ENCODE measurements at places on chromosomes 12 and 14.

DNA sequence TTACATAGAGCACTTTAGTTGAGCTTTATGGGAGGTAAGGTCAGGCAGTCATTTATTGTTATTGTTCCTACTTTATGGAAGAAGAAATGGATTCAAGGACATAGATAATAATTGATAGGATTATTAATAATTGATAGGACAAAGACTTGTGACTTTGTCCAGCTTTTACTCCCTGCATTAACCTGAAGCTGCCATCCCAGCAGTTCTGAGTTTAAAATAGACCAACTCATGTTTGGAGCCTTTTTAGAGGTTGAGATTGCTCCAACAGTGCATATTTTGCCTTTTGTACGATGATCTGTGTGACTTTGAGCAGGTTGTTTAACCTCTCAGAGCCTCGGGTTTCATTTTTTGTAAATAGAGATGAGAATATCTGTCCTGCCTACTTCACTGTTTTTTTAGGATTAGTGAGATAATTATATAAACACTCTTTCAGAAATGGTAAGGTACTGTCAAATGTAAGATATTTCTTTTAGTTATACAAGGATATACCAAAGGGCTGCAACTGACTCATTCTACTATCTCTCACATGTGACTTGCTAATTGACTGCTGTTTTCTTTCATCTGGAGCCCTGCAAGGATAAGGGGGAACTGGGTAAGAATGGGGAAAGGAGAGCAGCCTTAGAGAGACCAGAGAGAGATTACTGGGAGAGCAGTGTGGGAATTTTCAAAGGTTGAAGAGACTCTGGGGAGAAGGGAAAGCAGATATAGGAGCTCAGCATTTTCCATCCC lies 15.3 kb downstream of the WDR20 start:
- DNase-seq: no peak

GRCh38 chr12:85147331-85147730 lies 111.2 kb downstream of the LRRIQ1 start:
- DNase-seq: no peak

DNA sequence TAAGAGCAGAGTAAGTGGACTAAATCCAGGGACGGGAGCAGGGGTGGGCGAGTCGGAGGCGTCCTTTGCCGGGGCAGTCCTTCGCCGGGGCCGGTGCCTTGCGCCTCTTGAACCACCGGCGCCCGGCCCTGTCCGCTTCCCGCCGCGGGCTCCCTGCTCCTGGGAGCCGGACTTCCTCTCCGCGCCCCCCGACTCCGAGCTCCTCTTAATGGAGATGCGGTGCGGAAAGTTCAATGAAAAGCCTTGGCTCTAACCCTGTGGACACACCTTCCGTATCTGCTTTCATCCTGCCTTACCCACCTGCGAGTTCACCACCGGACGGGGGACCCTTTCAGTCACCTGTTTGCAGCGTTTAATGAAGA lies 412 bp downstream of the FGFR1OP2 start:
- DNase-seq: no peak

- DNase-seq: peak; percentile 27
These were observed 343 bp upstream of the NOVA1 start for GRCh38 chr14:26598081-26598671.

GRCh38 chr14:52052288-52052943 lies 16.4 kb downstream of the NID2 start:
- no peak for DNase-seq

- no peak for DNase-seq
These were observed 2.2 kb downstream of the PCBP2 start for GRCh38 chr12:53453953-53454640.

- no peak for DNase-seq
These were observed 9.6 kb upstream of the NPFF start for GRCh38 chr12:53516758-53517455.

- DNase-seq: no peak
These were observed 40.6 kb downstream of the BRMS1L start for GRCh38 chr14:35866595-35867279.

- DNase-seq: no peak
These were observed 49.5 kb downstream of the RBMS2 start for GRCh38 chr12:56571121-56571520.

DNA sequence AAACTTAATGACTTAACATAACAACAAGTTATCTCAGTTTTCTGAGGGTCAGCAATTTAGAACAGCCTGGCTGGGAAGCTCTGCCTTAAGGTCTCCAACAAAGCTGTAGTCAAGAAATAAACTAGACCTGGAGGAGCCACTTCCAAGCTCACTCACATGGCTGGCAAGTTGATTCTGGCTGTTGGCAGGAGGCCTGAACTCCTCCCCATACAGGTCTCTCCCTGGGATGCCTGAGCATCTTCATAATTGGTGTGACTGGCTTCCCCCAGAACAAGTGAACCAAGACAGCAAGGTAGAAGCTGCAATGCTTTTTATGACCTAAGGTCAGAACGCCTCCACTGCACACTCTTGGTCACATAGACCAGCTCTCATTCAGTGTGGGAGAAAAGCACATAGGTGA lies 128.3 kb downstream of the SAMD4A start:
- DNase-seq: no peak

DNA sequence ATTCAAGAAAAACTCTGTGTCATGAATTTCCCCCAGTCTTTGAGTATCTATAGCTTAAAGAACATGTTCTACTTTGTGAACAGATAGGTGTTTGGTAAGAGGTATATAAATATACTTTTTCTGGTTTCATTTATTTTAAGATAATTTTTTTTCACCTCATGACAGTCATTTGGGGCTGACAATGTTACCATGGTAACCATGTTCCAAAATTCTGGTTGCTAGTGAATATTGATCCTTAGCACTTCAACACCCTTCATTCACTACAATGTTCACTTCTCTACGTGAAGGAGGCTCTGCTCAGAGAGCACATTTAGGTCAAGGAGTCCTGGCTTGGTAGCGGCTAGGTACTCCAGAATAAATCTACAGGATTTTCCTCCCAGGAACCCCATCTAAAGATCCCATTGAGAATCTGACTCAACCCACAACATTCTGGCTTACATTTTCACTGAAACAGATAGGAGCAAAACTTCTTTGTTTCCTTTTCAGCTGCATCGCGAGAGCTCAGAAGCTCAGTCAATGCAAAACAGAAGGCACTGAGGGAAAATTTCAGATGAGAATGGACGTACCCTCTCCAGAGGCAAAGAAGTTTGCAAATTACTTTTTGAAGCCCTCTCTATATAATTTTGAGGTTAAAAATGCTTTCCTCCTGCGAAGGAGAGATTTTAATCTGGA lies 93.6 kb downstream of the ARF6 start:
- no peak for DNase-seq

DNA sequence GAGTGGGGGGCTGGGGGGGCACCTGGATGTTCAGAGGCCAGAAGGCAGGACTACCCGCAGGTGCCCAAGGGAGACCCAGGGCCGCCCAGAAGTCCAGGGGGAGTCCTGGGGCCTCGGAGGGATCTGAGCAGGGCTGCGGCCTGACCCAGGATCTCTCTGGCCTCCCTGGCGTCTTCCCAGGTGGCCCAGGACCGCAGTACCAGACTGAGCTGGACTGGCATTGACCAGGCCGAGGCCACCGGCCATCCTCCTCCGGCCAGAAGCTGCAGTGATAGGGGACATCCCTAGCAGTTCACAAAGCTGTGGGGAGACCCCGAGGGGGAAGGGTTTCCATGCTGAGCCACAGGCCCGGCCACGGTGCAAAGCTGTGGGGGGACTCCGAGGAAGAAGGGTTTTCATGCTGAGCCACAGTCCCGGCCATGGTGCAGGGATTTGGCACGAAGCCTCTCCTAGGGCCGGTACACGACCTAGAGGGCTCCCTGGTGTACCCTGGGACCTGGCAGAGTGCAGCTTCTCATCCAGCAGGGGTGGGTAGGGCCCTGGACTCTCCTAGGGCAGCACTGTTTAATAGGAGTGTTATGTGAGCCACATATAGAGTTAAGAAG lies 24.4 kb downstream of the FBRSL1 start:
- no peak for DNase-seq

GRCh38 chr12:104627990-104628830 lies 171.5 kb downstream of the CHST11 start:
- DNase-seq: no peak

DNA sequence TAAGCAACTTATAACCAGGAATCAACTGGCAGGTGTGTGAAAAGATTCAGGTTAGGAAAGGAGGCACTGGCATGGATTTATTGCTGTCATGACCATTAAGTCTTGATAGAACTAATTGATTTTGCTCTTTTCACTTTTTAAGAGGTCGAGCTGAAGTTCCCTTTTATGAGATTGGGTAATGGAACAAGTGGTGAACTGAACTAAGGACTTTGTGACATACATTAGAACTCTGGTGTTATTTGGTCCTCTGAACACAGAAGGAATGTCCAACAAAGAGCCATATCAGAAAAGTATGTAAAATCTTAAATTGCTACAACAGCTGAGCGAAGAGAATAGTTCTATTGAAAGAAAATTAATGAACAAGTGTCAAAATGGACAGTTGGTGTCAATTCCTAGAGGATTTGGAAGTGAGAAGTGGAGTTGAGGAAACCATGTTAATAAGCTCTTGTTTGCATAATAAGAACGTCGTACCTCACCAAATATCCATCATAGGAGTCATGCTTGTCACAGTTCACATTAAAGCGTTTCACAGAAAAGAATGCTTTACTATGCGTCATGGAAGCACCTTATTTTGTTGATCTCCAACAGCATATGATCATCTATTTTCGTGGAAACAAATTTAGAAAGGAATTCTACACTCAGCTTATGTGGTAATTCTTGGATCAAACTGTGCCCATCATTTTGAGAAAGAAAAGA lies 8.4 kb upstream of the MYF6 start:
- DNase-seq: no peak

GRCh38 chr12:39886106-39886505 lies 219.8 kb downstream of the SLC2A13 start:
- DNase-seq: no peak

- peak; percentile 65 for DNase-seq
These were observed at the start of gene ASIC1 for GRCh38 chr12:50057000-50057841. Gene ASIC1, plus strand, starts transcription at chr12:50057596. Its CDS starts 1,171 bp downstream, at chr12:50058767.

DNA sequence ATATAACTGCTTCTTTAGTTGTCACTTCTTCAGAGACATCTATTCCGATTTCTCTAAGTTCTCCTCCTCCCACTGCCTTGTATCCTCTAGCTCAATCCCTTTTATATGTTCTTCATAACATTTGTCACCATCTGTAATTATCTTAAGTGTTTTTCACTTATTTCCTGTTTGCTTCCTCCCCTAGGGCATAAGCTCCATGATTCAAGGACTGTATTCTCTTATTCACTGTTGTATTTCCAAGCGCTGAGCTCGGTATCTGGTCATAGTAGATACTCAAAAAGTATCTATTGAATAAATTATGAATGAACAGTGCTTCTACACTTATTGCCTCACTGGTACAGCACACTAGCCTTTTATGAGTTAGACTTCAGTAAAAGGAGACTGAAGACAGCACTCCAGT lies 109.0 kb upstream of the TMPO start:
- DNase-seq: no peak
